ENCODE measurements at places on chromosomes 12 and 14.

- peak; percentile 64 for DNase-seq
Observed at GRCh38 chr12:14961466-14962152, at the start of gene ARHGDIB. ARHGDIB (minus strand) TSS chr12:14961601; CDS start chr12:14950712, 10,889 bp downstream.

GRCh38 chr14:55142466-55142865, 13.4 kb downstream of the LGALS3 start:
- no peak for DNase-seq

DNA sequence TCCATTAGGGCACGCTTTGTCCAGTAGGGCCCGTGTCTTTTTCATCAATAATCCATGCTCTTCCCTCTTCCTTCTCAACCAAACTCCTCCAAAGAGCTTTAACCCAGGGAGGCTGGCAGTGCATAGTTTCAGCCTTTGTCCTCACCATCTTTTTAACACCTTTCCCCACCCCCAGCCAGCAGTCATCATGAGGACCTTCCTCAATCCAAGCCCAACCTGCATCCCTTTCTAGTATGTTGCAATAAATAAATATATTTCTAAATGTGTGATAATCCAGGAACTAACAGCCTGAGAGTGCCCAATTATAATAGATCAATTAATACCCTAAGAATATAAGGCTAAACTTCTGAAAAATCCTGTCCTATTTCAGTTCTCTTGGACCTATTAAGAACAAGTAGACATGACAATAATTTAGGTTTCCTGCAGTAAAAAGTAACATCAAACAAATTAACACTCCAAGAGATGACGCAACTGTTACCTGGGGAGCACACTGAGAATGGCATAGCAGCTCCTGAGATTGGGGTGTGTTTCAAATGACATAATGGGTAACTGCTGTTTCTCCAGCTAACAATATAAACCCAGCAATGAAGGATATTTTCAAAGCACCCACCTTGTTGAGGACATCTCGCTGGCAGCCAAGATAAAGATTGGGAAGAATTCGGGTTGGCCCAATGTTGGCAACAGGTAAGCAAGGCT, 62.6 kb downstream of the DUSP16 start:
- DNase-seq, result no peak

- no peak for DNase-seq
Observed at GRCh38 chr14:29868000-29868399, 59.6 kb downstream of the PRKD1 start.

- DNase-seq, result no peak
Observed at GRCh38 chr14:24940213-24940783, 109.6 kb downstream of the STXBP6 start.

GRCh38 chr14:59836116-59836515, 34.5 kb downstream of the RTN1 start:
- DNase-seq, result no peak

GRCh38 chr12:59452259-59452658, 143.6 kb upstream of the SLC16A7 start:
- no peak for DNase-seq

GRCh38 chr12:102232446-102232845, 34.8 kb upstream of the PMCH start:
- no peak for DNase-seq

- no peak for DNase-seq
Observed at GRCh38 chr12:28563286-28563685, 373.0 kb downstream of the CCDC91 start.

DNA sequence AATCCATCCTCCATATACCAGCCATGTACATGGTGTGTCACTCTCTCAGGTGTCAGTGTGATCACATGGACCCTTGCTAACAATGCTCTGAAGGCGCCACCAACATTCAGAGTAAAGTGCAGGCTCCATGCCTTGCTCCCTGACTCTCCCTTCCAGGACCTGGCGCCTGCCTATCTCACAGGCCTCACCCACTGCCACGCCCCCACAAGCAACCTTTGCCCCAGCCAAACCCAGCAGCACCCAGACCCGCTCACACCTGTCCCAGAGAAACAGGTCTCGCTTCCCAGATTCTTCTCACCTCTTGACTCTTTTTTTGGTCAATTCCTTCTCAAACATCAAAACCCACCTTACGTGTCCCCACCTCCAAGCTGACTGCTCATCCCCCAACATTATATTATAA, 52.3 kb downstream of the KCNK10 start:
- DNase-seq, result no peak

GRCh38 chr14:93870377-93870776, 56.8 kb upstream of the FAM181A start:
- DNase-seq, result no peak

DNA sequence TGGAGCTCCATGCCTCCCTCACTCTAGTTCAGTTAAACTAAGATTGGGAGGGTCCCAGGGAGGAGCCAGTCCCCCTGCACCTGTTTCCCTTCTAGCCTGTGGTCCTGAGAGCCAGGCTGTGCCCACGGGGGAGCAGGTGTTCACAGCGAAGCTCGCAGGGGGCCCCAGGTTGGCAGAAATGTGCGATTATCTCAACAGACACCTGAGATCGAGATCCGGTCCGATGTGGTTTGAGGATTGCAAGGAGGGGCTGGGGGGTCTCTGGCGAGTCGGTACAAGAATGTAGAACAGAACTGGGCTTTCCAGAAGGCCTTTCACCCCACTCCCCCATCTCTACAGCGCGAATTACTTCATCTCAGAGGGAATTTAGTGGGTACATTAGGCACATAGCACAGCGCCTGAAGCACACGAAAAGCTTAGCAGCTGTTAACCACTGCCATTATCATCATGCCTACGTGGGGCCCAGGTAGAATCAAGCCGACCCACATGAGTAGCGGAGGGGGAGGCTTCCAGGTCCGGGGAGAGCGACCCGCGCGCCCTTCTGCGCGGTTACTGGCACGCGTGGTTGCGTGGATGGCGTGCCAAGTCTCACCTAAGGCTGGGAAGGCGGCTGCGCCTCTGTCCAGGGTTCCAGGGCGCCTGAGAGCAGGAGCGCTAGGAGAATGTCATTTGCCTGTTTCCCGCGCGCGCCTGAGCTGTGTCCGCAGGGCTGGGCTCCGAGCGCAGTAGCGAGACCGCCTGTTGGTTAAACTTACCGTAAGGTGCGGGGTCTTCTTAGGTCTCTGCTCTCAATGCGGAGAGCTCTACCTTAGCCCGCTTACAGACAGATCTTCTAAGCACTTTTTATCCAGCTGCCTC, 1539.5 kb upstream of the TMEM132C start:
- no peak for DNase-seq

GRCh38 chr14:103519837-103520212, 2.8 kb downstream of the CKB start:
- DNase-seq, result no peak

- DNase-seq, result no peak
Observed at GRCh38 chr12:80710727-80711449, 3.5 kb downstream of the MYF6 start.

DNA sequence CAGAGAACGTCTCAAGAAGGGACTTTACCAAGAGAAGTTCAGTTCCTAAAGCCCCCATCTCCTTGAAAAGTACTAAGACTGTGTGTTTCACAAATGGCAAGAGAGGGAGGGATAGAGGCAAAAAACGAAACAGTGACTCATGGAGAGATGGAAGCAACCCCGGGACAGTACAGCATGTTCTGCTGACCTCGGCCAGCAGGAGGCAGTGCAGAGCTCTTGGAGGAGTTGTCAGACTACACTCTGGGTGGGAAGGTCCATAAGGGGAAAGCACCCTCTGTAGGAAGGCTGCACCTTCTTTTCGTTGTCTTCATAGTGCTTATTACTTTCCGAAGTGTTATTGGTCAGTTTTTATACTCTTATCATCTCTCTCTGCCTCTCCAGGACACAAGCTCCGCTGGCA, 525.2 kb upstream of the CCDC196 start:
- DNase-seq, result peak; percentile 41
